ENCODE measurements at places on chromosomes 12 and 14. TPM values are rescaled to one million over a fixed set of nuclear protein-coding genes. Genes with fewer than 3 reads are reported as not detected.

Gene RERGL
- not detected for total RNA-seq

GRCh38 chr12:9751204-9752144 lies 9.2 kb downstream of the CD69 start:
- H3K27ac ChIP-seq, result no peak overlapping the region
- H3K4me1 ChIP-seq, result peaks cover 7% of the 10 kb centered on the region
- peak; percentile 34 for DNase-seq
- H3K27me3 ChIP-seq, result no peaks in the 10 kb centered on the region

GRCh38 chr14:67581643-67582042 lies 18.4 kb downstream of the PIGH start:
- H3K27me3 ChIP-seq, result peaks cover 11% of the 10 kb centered on the region
- no peak overlapping the region for H3K27ac ChIP-seq
- H3K36me3 ChIP-seq, result no peaks in the 10 kb centered on the region
- H3K4me3 ChIP-seq, result no peak overlapping the region
- DNase-seq, result no peak
- H3K4me1 ChIP-seq, result peaks cover 7% of the 10 kb centered on the region

Gene ADAMTS20
- total RNA-seq, result not detected

GRCh38 chr14:60642270-60643140 lies 6.8 kb downstream of the SIX1 start:
- peaks cover 2% of the 10 kb centered on the region for H3K27me3 ChIP-seq
- no peak overlapping the region for H3K4me3 ChIP-seq
- no peaks in the 10 kb centered on the region for H3K36me3 ChIP-seq
- DNase-seq, result no peak

DNA sequence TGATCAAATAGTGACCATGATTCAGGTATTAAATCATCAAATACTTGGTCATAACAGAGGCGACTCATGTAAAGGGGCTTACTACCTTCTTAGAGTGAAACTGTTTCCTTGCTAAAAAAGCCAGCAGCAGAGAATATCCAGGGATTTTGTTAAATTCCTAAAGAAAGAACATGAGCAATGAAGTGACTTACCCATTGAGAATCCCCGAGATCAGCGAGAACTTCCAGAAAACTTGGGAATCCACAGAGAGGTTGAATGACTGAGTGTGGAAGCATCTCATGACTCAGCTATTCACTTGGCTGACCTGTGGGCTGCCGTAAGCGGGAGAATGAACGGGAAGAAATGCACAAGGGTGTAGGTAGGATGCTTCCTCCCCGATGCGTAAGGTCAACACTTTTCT lies 85.3 kb upstream of the KCNA1 start:
- H3K4me3 ChIP-seq, result peak overlapping the region; percentile 17
- peak; percentile 83 for DNase-seq
- H3K27ac ChIP-seq, result peak overlapping the region; percentile 51
- H3K36me3 ChIP-seq, result no peaks in the 10 kb centered on the region

GRCh38 chr14:61520576-61520975 lies 174.7 kb upstream of the HIF1A start:
- peaks cover 2% of the 10 kb centered on the region for H3K27me3 ChIP-seq
- DNase-seq, result no peak
- H3K27ac ChIP-seq, result no peak overlapping the region
- no peak overlapping the region for H3K4me3 ChIP-seq
- 0 out of 2 replicates have a peak, but pooled peaks cover 5% of the 10 kb centered on the region for H3K36me3 ChIP-seq

Data from HFFc6 (cell line).